ENCODE measurements at places on chromosomes 2 and 18. TPM values are rescaled to one million over a fixed set of nuclear protein-coding genes. Genes with fewer than 3 reads are reported as not detected.

DNA sequence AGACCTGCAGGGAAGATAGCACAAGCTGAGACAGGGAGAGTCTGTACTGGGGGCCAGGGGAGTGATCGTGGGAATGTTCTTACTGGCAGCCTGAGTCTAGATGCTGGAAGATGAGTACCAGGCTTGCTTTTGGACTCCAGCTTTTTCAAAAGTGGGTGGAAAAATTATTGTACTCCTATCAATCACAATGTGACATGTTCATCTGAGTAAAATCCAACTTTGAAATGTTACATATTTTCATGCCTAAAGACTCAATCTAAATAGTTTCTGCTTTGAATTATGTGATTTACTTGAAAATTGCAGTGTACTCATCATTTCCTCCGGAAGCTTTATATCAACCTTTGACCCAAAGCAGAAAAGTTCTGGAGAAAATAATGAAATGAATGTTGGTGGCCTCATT is 49.7 kb upstream of the ST3GAL5 start:
- DNase-seq: no peak

GPR155 gene
- total RNA-seq: 18.2 TPM

DNA sequence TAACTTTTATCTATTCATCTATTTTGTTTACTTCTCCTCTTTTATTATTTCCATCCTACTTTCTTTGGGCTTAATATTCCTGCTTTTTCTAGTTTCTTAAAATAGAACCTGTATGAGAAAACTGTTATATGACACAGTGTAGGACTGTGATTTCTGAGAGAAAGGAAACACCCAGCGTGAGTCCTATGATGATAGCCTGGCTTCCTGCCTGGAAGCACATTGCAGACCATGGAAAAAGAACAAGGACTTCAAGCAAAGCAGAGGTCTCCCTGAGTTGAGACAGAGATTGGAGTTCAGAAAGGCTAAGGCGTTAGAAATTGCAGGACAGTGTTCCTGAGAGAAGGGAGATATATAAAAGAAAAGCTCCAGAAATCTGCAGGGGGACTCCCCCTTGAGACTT is 7.8 kb downstream of the RBM44 start:
- DNase-seq: no peak

DNA sequence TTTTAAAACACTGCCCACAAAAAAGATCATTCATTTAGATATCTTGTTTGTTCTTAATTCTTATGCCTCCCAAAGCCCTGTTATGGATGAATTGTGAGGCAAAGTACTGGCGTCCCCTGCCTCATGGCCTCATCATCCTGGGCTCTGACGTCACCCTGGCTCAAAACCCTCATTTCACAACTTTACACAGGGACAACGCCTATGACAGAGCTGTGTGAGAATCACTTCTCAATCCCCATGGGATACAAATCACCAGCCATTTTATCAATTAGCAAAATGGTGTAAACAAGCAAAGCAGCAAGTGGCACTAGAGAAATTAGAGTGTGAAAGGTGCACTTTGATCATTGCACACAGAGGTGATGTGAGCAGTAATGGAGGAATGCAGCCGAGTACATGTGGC is 16.6 kb downstream of the FHOD3 start:
- DNase-seq: no peak

DNA sequence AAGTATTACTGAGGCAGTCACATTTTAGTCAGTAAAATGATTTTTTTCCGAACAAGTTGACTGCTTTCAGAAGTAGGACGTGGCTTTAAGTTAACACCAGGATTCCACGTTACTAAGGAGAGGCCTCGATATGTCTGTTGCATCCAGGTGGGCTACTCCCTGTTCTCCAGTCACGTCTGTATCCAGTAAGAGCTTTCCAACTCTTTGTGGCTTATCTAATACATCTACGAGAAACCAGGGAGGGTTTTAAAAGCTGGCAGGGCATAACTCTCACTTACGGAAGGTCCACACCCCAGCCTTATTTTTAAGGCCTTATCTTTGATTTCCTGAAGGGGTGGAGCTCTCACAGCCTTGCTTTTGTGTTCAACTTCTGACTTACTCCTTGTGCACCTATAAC is 99.2 kb downstream of the SLC8A1 start:
- DNase-seq: no peak

GRCh38 chr2:226031647-226032501 is 632.4 kb downstream of the NYAP2 start:
- no peak for DNase-seq

RHOB gene
- total RNA-seq: 8.9 TPM

DNA sequence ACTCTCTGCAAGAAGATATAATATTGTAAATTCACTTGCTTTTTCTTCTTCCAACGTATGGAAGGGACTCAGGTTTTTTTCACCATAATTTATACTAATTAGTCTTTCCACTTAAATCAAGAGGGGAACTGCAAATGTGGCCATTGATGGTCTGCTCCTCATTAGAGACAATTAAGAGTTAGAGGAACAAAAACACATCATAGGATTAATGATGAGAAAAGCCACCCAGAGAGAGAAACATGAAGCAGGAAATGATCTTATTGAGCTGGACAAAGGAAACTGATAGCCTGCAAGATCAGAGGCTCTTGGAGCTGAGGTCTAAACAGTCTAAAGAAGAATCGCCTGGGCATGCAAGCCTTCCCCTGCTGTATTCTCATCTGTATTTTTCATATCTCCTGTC is 151.2 kb upstream of the NRP2 start:
- DNase-seq: no peak

GRCh38 chr2:68846091-68846490 is 25.1 kb downstream of the BMP10 start:
- no peak for DNase-seq

Measured in CD4-positive, alpha-beta memory T cell (primary cell).